ENCODE measurements at places on chromosomes 4 and X.

GRCh38 chr4:75180790-75181776, 248.2 kb downstream of the PARM1 start:
- no peak for DNase-seq

- DNase-seq: peak; percentile 90
These were observed 5.0 kb downstream of the ARFIP1 start for GRCh38 chr4:152784490-152785350.

DNA sequence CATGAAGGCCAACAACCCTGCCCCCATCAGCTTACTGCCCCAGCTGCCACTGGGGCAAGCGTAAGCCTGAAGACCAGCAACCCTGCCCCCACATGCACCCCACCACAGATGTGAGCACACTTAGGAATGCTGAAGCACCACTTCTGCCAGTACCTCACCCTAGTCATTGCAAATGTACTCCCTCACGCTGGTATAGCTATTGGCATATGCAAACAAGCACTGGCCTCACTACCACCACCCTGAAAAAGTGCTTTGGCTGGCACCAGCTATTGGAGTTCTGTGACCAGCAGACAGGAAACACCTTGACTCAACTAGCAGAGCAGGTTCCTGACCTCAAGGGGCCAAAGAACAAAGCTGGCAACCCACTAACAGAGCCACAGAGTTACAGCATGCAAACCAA, 534.4 kb upstream of the POU3F4 start:
- DNase-seq: no peak

DNA sequence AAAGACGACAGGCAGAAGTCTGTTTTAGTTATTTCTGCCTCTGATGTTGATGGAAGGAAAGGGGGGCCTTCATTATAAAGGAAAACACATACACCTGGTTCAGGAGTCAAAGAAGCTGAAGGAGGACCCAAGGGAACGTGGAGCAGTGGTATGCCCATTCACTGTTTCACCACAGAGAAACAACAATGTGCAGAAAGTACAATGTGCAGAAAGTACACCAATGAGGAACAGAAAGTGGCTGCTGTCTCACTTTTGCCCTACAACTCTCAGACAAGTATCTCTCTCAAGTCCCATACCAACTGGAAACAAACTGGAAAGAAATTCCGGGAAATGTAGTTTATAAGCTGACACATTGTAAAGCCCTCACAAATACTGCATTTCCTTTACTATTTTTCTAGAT, 564.5 kb downstream of the TRAM1L1 start:
- no peak for DNase-seq

- no peak for DNase-seq
These were observed 574.3 kb upstream of the DIPK2B start for GRCh38 chrX:45774961-45775360.
